ENCODE measurements at places on chromosomes 5 and 9.

DNA sequence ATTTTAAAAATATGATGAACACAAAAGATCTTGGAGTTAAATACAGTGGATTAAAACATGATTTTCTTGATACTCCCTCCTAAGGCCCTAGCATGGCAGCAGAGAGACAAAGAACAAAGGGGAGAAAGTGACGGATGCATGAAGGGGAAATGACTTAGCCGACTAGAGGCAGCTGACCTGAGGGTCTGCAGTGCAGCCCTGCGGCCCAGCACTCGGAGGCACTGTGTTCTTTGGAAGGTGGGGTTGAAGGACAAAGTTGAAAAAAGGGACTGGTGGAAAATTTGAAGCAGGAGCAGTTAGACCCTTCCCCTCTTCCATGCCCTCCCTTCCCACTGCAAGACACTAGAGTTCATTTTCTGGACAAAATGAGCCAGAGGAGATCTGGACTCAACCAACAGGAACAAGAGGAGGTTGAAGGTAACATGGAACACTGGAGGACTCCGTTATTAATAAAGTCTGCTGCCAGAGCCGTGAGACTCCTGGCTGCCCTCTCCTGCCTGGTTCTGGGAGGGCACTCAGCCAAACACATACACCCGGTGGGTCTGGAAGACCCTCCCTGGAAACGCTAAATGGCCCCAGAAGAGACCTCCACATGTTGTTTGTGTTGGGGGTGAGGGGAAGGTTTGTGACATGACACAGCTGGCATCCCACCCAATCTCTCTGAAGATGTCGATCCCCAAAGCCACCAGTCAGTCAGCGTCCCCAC, 98.1 kb downstream of the JMY start:
- no peak for DNase-seq

DNA sequence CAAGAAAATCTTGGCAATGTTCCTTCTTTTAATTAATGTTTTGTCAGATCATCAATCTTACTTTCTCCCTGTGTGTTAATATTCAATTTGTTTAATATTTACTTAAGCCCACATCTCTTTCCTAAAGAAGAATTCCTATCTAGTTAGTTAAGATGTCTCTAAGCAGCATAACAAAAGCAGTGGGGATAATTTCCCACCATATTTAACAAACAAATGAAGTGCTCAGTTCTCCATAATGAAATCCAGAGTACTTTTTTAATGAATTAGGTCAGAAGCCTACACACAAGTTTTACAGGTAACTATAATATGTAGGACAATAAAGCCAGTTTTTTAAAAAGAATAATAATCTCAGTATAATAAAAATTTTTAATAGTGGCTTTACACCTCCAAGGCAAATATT, 1918.8 kb downstream of the EFNA5 start:
- no peak for DNase-seq

DNA sequence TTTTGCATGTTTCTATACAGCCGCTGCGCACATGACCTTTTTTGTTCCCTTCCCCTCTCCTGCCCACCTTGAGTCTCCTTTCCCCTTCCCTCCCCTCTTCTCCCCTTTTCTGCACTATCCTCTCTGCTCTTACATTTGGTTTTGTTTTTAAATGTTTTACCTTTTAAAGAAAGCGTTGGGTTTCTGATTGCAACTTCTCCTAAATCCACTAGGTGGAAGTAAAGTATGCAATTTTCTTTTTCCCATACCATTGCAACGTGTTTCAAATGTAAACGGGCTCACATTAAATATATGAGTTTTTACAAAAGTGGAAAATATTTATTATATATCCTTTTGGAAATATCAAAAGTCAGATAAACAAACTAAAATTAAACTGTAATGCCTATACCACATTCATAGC, 500.9 kb downstream of the DIRAS2 start:
- DNase-seq, result no peak

DNA sequence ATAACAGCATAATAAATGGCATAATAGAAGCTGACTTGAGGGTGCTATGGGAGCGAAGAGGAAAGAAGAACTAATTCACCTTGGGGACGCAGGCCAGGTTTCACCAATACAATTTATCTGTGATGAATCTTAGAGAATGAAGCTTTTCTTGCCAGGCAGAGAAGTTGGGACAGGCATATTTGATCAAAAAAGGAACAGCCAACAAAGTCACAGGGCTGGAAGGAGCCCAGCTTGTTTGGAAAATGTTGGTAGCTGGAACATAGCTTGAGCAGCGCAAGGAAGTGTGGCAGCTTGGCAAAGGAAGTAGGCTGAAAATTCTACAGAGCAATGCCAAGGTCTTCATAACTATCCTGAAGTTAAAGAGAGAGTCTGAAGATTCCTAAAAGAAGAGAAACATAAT, 181.5 kb upstream of the OR13F1 start:
- DNase-seq, result no peak

GRCh38 chr5:37496902-37497445, 117.9 kb downstream of the WDR70 start:
- no peak for DNase-seq

GRCh38 chr5:63919763-63920478, 42.3 kb downstream of the HTR1A start:
- no peak for DNase-seq

Measured in activated CD4-positive, alpha-beta T cell treated with anti-CD3 and anti-CD28 coated beads, Interleukin-2, amount 50 U/mL, for 4 hours (primary cell).